ENCODE measurements at places on chromosomes 12 and 14.
A peak's percentile ranks its signal among the peaks of the same experiment; 100 is the strongest.

- DNase-seq: no peak
- peaks cover 8% of the 10 kb centered on the region for H3K4me1 ChIP-seq
- peaks cover 28% of the 10 kb centered on the region for H3K27me3 ChIP-seq
- H3K36me3 ChIP-seq: peaks cover 4% of the 10 kb centered on the region
Observed at GRCh38 chr12:7073946-7074345, 13.4 kb downstream of the C1S start.

DNA sequence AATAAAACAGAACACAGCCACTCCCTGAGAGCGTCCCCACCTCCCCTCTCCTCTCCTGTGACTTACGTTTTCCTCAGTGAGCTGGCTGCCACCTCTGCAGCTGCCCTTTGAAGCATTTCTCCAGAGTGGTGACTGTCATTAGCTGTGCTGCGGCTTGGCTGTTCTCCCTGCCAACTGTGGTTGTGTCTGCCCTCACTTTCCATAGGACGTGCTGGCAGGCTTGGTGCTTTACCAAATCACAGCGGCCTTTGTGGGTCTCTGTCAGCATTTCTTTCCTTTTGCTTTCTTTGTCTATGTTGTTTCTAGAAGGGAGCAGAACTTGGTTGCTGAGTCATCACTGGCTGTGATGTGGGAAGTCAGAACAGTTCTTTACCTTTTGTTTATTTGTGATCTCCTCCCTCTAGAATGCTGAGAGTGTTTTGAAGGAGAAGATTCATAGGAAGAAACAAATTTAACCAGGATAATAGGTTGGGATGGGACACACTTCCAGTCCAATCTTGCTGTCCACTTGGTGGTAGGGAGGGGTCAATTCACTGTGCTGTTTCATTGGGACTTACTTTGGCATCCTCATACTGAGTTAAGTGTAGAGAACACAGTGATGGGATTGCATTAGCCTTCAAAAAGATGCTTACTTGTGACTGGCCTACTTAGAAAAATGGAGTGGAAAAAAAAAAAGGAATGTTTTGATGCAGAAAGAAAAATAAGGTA lies 88.2 kb downstream of the TMX1 start:
- H3K27ac ChIP-seq: no peak overlapping the region
- no peak overlapping the region for H3K4me3 ChIP-seq
- H3K36me3 ChIP-seq: no peaks in the 10 kb centered on the region
- H3K4me1 ChIP-seq: no peaks in the 10 kb centered on the region
- DNase-seq: no peak

DNA sequence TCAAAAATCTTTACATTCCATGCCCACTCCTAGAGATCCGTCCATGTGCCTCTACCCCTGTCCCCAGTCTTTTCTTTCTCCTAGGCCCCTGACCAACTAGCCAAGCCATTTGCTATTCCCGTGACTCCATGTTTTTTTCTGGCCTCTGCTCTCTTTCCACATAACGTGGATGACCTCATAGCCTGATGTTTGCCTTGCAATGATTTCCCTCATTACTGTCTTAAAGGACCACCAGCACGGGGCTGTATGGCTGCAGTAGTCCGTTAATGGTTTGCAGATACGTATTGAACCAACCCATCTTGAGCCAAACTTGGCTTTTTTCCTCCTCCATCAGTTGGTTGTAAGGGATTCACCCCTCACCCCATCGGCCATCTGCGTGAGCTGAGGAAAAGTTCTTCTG lies 226.0 kb downstream of the PCNX1 start:
- H3K27me3 ChIP-seq: no peaks in the 10 kb centered on the region
- no peak overlapping the region for H3K4me3 ChIP-seq
- peaks cover 3% of the 10 kb centered on the region for H3K36me3 ChIP-seq
- no peak for DNase-seq
- peaks cover 10% of the 10 kb centered on the region for H3K4me1 ChIP-seq
- H3K27ac ChIP-seq: no peak overlapping the region

GRCh38 chr12:27180906-27181505 lies 63.1 kb upstream of the STK38L start:
- no peak overlapping the region for H3K27ac ChIP-seq
- no peaks in the 10 kb centered on the region for H3K27me3 ChIP-seq
- H3K36me3 ChIP-seq: no peaks in the 10 kb centered on the region
- no peak overlapping the region for H3K4me3 ChIP-seq
- peaks cover 10% of the 10 kb centered on the region for H3K4me1 ChIP-seq

- no peak overlapping the region for H3K4me3 ChIP-seq
- peaks cover 5% of the 10 kb centered on the region for H3K36me3 ChIP-seq
- H3K27me3 ChIP-seq: no peaks in the 10 kb centered on the region
Observed at GRCh38 chr12:107493135-107493494, 192.5 kb upstream of the PWP1 start.

- no peak overlapping the region for H3K27ac ChIP-seq
- H3K36me3 ChIP-seq: no peaks in the 10 kb centered on the region
- no peak for DNase-seq
- no peak overlapping the region for H3K4me3 ChIP-seq
- H3K27me3 ChIP-seq: peaks cover 26% of the 10 kb centered on the region
Observed at GRCh38 chr12:49543221-49543913, 4.5 kb downstream of the KCNH3 start.

DNA sequence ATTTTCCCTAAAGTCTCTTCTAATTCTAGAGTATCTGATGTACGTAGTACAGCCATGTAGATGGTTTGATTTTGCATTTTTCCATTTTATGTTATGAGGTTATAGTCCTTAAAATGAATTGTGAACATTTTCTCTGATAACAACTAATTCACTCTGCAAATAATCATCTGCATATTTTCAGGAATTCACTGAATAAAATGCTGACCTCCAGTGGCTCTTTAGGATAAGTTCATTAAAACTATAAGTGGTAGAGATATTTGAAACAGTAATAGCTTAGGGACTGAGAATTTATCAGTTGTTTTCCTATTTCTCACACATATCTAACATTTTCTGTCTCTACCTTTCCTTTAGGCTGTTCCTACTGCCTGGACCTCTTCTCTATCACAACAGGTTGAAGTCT lies 4.4 kb downstream of the MSRB3 start:
- no peak overlapping the region for H3K27ac ChIP-seq
- no peaks in the 10 kb centered on the region for H3K36me3 ChIP-seq
- DNase-seq: no peak

DNA sequence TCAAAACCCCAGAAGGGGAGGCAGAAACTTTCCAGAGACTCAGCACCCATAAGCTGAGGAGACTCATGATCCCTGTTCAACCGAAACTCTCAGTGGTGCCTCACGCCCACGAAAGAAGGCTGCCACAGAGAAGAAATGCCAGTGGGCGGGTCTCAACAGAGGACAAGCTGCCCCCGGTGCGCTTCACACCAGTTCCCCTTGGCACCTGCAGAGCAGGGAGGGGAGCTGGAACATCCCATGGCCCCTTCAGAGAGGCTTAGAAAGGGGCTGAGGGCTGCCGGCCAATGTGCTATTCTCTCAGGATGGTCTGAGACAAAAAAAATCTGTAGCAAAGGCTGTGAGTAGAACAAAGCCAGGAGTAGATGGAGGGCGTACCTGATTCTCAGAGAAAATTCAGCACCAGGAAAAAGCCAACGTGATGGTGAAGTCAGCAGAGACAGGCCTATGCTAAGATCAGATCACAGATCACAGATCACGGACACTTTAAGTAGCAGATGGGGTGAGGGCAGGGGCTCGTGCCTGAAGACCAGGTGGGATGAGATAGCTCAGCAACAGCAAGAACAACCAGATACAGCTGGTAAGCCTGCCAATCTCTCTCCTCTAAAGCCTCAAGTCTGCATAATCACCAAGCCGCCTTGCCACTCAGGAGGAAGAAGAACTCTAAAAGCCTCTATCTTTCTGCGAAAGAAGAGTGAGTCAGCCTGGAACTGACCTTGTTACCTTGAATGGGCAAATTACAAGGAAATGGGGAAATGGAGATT lies 206.4 kb upstream of the GRIP1 start:
- no peaks in the 10 kb centered on the region for H3K36me3 ChIP-seq
- no peak overlapping the region for H3K27ac ChIP-seq
- no peak overlapping the region for H3K4me3 ChIP-seq
- peaks cover 24% of the 10 kb centered on the region for H3K27me3 ChIP-seq
- no peak for DNase-seq
- no peaks in the 10 kb centered on the region for H3K4me1 ChIP-seq

DNA sequence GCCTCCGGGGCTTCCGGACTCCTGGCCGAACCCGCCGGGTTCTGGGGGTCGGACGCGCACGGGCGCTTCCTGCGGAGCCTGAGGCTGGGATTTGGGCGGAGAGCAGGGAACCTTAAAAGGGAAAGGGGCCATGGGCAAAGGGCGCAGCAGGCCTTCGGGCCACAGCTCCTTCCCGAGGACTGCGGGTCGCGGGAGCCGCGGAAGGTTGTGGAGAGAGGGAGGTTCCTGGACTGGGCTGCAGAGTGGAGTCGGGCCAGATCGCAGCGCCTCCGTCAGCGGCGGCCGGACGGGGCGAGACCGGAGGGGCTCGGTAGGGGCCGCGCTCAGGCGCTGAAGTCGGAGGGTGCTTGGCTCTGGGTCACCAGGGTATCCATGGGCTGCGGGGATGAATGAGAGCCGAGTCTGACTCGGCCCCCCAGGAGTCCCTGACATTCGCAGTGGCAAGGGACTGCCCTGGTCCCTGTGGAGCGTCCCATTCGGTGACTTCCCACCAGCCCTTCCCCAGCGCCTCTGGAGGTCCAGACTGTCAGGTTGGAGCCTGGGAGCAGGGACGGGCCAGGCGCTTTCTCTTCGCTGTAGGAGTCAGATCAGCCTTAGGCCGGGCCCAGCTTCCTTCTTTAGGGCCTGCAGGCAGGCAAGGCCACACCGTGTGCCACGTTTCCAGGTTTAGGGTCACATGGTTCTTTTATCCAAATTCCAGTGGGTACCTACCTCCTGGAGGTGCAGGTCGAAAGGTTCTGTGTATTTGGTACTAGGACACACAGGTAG lies 938 bp upstream of the SLC25A29 start:
- H3K36me3 ChIP-seq: peaks cover 4% of the 10 kb centered on the region
- no peak overlapping the region for H3K27ac ChIP-seq
- DNase-seq: no peak

GRCh38 chr12:68225576-68226476 lies at the start of gene IL26:
Gene IL26, minus strand, starts transcription at chr12:68225810. Its CDS starts 54 bp downstream, at chr12:68225756.
- H3K4me1 ChIP-seq: peaks cover 6% of the 10 kb centered on the region
- no peaks in the 10 kb centered on the region for H3K27me3 ChIP-seq
- peak within 1 kb of the TSS; percentile 29 for H3K27ac ChIP-seq
- DNase-seq: no peak

DNA sequence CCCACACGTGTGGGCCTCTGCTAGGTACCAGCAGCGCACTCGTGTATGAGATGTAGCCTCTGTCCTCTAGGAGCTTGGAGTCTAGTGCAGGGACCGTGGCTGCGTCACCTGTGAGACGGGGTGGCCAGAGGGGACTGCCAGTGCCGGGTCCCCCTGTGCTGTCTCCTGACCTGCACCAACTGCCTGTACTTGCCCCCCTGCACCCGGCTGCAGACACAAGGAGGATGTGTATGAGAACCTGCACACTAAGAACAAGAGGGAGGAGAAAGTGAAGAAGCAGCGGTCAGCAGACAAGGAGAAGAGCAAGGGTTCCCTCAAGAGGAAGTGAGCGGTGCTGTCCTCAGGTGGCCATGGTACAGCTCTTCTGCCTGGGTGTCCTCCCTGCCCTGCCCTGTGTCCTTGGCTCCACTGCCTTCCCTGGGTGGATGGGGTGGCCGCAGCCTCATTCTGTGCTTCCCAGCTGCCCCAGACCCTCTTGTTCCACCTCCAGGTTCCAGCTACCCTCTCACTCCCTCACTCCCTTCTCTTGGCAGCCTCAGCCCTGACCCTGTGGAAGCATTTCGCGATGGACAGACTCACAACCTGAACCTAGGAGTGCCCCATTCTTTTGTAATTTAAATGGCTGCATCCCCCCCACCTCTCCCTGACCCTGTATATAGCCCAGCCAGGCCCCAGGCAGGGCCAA lies 9.6 kb downstream of the PTPN6 start:
- no peak for DNase-seq
- H3K27me3 ChIP-seq: no peaks in the 10 kb centered on the region
- peak overlapping the region; percentile 98 for H3K4me3 ChIP-seq
- H3K4me1 ChIP-seq: peaks cover 73% of the 10 kb centered on the region
- peak overlapping the region; percentile 99 for H3K27ac ChIP-seq

DNA sequence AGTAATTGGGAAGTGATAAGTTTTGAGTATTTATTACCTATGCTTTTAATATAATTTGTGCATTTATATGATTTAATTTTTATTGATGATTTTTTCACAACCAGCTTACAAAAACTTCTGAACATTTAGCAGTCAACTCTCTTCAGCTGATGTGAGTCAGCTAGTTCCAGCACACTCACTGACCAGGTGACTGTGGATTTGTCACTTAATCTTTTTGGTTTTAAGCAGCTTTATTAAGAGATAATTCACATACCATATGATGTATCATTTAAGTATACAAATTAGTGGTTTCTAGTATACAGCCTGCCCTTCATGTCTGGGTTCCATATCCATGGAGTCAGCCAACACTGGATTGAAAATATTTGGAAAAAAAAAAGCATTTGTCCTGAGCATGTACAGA lies 103.5 kb downstream of the SYNE2 start:
- H3K4me3 ChIP-seq: no peak overlapping the region
- DNase-seq: no peak
- no peaks in the 10 kb centered on the region for H3K27me3 ChIP-seq
- peaks cover 6% of the 10 kb centered on the region for H3K4me1 ChIP-seq
- peaks cover 35% of the 10 kb centered on the region for H3K36me3 ChIP-seq
- no peak overlapping the region for H3K27ac ChIP-seq

GRCh38 chr14:79370969-79371368 lies 840.3 kb downstream of the DIO2 start:
- H3K4me1 ChIP-seq: no peaks in the 10 kb centered on the region
- H3K27me3 ChIP-seq: no peaks in the 10 kb centered on the region
- DNase-seq: no peak
- H3K4me3 ChIP-seq: no peak overlapping the region
- no peak overlapping the region for H3K27ac ChIP-seq

GRCh38 chr14:23722675-23723074 lies 86.5 kb downstream of the DHRS2 start:
- no peaks in the 10 kb centered on the region for H3K4me1 ChIP-seq
- H3K4me3 ChIP-seq: no peak overlapping the region
- no peak overlapping the region for H3K27ac ChIP-seq
- H3K27me3 ChIP-seq: no peaks in the 10 kb centered on the region
- DNase-seq: no peak

- no peaks in the 10 kb centered on the region for H3K4me1 ChIP-seq
- DNase-seq: no peak
- H3K27me3 ChIP-seq: no peaks in the 10 kb centered on the region
- peaks cover 18% of the 10 kb centered on the region for H3K36me3 ChIP-seq
- no peak overlapping the region for H3K27ac ChIP-seq
Observed at GRCh38 chr14:77421201-77421600, 2.1 kb downstream of the NOXRED1 start.

DNA sequence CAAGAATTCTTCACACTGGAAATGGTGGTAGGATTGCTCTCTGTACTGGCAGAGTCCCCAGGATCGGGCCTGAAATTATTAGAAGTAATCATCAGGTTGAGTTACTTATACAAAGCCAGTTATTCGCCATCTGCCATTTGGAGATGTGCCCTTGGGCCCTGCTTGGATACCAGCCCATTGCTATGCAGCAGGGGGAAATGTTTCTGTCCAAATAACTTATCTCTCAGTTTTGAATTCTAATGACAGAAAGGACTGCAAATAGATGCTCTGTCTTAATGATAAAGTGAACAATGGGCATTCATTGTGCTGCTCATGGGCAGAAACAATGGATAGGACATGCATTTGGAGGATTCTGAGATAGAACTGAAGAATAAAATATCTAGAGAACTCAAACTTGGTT lies 139.1 kb upstream of the PELI2 start:
- peaks cover 14% of the 10 kb centered on the region for H3K27me3 ChIP-seq
- no peak for DNase-seq
- H3K4me3 ChIP-seq: no peak overlapping the region
- H3K27ac ChIP-seq: no peak overlapping the region
- H3K4me1 ChIP-seq: no peaks in the 10 kb centered on the region
- H3K36me3 ChIP-seq: no peaks in the 10 kb centered on the region

GRCh38 chr12:20272161-20272560 lies 96.2 kb upstream of the PDE3A start:
- H3K4me3 ChIP-seq: no peak overlapping the region
- no peak overlapping the region for H3K27ac ChIP-seq
- no peaks in the 10 kb centered on the region for H3K36me3 ChIP-seq
- DNase-seq: no peak
